ENCODE measurements at places on chromosomes 13 and 19.

GRCh38 chr19:9808855-9809824 lies 9.7 kb downstream of the FBXL12 start:
- no peak for DNase-seq

DNA sequence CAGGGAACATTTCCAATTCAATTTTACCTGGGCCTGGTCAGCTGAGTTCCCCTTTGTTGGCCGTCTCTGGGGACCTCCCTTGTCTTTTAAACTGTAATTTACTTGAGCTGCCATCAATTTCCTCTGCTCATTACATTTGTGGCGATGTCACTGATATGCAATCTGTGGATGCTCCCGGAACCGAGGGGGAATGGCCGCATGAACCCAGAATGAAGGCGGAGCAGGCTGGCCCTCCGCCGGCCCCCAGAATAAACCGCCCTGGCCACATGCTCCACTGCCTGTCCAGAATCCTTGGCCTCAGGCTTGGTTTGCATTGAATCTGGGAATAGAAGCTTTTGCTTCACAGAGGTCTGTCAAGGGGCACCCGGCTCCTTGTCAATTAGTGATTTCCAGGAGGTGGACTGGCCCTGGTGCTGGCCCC lies 276.8 kb downstream of the TEX29 start:
- no peak for DNase-seq

DNA sequence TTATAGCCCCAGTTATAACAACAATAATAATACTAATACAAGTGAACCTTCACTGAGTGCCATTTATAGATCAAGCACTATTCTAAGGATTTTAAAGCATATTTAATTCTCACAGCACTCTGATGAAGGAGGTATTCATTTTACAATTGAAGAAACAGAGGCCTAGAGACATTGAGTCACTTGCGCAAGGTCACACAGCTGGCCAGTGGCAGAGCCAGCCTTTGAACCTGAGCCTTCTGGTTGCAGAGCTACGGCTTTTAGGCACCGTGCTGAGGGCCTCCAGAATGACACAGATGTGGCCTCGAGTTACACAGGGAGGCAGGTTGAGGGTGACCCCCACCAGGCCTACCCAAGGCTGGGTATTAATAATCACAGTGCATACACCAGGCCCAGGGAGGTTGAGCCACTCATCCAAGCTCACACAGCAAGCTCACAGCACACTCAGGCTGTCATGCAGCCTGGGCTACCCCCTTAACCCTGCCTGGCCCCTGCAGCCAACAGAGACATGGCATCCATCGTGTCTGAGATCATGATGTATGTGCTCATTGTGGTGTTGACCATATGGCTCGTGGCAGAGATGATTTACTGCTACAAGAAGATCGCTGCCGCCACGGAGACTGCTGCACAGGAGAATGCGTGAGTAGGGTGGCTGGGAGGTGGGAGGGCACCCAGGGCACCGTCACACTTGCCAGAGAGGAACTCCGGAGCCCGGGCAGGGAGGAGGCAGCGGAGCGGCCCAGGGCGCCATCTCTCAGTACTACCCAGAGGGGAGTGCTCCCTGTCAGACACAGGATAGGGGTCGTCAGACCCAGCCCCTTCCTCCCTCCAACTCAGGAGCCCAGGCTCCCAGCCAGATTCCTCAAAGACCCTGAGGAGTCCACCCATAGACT lies 2.7 kb upstream of the HPN start:
- no peak for DNase-seq

DNA sequence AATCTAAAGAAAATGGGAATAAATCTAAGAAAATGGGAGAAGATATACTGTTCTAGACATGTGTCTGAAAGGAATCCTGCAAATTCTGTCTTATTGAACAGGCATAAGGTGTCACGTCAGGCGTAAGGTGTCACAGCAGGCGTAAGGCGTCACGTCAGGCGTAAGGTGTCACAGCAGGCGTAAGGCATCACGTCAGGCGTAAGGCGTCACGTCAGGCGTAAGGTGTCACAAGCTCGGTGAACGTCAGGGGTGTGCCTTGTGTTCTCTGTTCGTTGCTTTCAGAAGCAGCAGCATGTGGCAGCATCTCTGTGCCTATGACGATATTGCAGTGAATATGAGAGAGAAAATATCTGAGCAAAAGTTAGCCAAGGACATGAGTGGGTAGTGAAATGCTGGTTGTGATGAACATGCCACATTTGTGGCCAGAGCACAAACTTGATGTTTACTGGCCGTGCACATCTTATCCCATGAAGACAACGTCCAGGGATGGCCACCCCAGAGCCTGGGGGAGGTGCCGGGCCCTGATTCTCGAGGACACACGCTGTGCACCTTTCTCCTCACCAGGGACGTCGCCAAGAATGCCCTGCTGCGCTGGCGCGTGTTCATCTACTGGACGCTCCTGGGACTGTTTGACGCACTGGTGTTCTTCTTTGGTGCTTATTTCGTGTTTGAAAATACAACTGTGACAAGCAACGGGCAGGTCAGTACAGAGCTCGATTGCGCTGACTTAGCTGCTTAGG lies 107.0 kb upstream of the MCF2L start:
- no peak for DNase-seq

DNA sequence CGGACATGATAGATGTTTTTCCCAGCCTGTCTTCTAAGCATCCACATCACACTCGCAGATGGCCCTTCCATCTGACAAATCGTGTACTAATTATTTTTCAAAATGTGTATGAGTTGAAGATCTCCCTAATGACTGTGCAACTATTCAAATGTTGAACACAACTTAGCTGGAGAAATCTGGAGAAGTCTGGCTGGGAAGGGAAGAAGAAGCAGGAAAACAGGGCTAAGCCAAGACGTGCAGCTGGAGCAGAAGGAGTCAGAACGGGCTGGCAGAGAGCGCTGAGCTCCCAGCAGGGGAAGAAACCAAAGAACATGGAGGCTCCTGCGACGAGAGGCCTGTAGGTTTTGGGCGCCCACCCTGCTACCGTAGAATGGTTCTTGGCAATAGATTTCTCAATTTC lies 13.2 kb upstream of the LATS2 start:
- no peak for DNase-seq

DNA sequence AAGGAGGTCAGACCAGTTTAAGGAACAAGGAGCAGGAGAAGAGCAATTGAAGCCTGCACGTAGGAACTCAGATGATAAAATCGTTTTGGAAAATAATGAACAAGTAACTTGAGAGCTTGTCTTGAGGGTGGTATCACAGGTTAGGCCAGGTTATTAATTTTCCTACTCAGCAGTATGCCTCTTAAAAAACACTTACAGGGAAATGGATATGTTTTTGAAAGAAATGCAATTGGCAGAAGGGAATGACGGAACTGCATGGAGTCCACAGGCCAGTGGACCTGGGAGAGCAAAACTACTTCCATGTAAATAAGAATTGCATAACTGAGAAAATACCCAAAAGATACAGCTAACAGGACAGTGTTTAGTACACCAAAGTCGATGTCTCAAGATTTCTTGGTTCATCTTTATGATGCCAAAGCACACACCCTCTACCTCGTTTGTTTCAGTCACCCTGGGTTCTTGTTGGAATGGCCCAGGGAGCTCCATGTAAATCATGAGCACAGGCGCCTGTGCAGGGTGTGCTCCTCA lies 35.2 kb downstream of the MBNL2 start:
- no peak for DNase-seq

DNA sequence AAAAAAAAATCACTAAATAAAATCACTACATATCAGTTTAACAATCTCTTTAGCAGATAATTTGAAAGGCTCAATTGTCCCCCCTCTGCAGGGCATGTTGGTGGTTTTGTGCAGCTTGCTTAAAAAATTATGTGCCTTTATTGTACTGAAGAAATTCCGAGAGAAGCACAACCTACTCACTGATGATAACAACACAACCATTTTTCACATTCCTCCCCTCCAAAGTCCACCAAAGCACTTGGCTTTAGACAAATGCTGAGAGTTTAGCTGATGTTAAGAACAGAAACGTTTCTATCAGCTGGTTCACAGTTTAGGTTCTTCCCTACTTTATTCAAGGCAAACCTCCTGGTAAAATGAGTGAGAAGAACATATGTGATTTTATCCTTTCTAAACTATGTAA lies 923 bp downstream of the DOCK9 start:
- no peak for DNase-seq

DNA sequence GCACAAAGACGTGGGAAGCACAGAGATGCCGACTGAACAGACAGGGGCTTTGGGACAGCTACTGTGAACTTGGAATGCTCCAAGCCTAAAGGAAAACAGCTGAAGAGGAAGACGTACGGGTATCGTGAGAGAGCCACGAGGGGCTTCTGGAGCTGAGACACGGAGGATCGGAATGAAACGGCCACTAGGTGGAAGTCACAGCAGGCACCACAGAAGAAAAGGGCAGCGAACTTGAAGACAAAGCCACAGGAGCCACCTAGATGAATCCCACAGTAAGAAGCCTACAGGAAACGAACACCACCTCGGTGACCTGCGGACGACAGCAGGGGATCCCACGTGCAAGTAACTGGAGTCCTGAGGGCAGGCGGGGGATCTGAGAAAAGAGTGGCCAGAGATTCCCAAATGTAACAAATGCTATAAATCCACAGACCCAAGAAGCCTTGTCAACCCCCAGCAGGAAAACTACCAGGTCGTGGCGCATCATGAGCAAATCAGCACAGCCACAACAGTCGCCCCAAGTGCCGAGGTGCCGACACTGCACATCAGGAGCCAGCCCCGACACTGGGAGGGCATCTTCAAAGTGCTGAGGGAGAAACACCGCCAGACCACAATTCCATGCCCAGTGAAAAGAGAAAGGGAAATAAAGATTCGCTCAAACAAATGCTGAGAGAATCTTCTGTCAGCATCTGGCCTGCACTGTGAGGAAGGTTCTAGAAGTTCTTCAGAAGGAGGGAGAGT lies 39.3 kb upstream of the ISYNA1 start:
- DNase-seq: no peak

DNA sequence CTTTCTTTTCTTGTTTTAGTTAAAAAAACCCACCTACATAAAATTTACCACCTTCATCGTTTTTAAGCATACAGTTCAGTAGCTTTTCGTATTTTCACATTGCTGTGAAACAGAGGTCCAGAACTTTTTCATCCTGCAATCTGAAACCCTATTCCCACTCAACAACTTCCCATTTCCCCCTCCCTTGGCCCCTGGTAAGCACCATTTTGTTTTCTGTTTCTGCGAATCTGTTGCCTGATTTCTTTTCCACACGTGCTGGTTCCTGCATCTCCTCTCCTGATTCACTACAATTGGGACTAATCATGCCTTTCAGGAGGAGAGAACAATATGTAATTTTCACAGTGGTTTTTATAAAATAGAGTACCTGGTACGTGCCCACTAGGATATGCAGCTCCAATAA lies 149.2 kb upstream of the RNF113B start:
- no peak for DNase-seq

GRCh38 chr13:46473806-46474205 lies 79.2 kb upstream of the LRCH1 start:
- no peak for DNase-seq

- DNase-seq: peak; percentile 82
Measured at GRCh38 chr19:38079926-38080380, 144.1 kb downstream of the DPF1 start.

DNA sequence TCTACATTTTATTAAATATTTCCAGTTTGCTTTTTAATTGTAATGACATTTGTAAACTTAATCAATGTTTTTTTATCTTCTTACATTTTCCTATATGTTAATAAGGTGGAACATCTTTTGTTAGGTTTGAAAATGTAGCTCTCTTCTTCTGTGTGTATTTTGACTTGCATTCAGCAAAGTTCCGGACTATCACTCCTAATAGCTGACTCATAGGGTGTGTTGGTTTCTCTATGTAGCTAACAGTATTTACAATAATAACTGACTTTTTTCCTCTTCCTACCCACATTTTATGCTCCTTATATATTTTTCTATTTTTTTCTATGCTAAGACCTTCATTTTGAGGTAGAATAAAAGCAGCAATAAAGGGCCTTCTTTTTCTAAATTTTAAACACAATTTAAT lies 28.1 kb downstream of the MYO16 start:
- no peak for DNase-seq

- no peak for DNase-seq
Measured at GRCh38 chr13:48510698-48511097, 22.2 kb downstream of the RCBTB2 start.

- no peak for DNase-seq
Measured at GRCh38 chr13:112928020-112928971, 40.7 kb upstream of the MCF2L start.

DNA sequence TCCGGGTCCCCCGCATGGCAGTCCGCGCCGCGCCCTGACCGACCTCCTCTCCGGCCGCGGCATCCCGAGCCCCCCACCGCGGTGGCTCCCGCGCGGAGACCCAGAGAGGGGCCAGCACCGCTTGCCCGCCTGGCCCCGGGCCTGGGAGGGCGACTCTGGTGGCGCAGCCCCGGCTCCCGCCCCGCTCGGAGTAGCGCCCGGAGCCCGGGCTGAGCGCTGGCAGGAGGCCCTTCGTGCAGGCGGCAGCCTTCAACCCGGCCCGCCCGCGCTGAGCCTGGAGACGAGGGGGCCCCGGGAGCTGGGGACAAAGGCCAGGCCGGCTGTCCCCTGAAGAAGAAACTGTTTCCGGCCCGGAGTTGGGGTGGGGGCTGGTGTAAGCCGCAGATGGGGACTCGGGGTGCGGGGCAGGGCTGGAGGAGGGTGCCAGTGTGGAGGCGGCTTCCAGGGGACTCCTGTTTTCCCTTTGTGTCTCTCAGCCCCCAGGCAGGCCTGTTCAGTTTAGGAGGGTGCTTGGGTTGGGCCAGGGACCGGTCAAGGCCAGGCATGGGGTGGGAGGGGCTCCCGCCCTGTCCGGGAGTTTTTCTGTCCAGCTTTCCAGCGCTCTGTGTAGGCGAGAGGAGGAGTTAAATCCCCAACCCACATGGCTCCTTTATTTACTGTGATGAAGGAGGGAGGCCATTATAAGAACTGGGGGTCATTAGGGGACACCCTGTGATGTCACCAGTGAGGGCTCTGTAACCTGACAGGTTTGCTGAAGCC lies 935 bp downstream of the LRP3 start:
- DNase-seq: no peak

All from NCI-H2081 treated with DMSO at 0.1 percent for 48 hours (cell line).